ENCODE measurements at places on chromosomes 2 and 18. TPM values are rescaled to one million over a fixed set of nuclear protein-coding genes. Genes with fewer than 3 reads are reported as not detected.
A peak's percentile ranks its signal among the peaks of the same experiment; 100 is the strongest.

GRCh38 chr2:237501892-237502513 lies 15.0 kb downstream of the MLPH start:
- no peak for DNase-seq
- no peaks in the 10 kb centered on the region for H3K36me3 ChIP-seq
- no peaks in the 10 kb centered on the region for H3K27me3 ChIP-seq
- H3K27ac ChIP-seq: no peak overlapping the region
- no peak overlapping the region for H3K4me3 ChIP-seq
- no peaks in the 10 kb centered on the region for H3K4me1 ChIP-seq

The DSC2 gene
- total RNA-seq: 19.8 TPM

The LRP1B gene
- 1.2 TPM for total RNA-seq

- no peak for DNase-seq
- H3K4me3 ChIP-seq: no peak overlapping the region
- H3K36me3 ChIP-seq: no peaks in the 10 kb centered on the region
- H3K27me3 ChIP-seq: no peaks in the 10 kb centered on the region
These were observed 174.3 kb downstream of the RBM43 start for GRCh38 chr2:151087377-151087776.

The PKP4 gene
- total RNA-seq: 243 TPM

GRCh38 chr18:75183973-75184493 lies 24.9 kb downstream of the PTGR3 start:
- no peak overlapping the region for H3K4me3 ChIP-seq
- DNase-seq: no peak
- H3K36me3 ChIP-seq: no peaks in the 10 kb centered on the region
- H3K27ac ChIP-seq: no peak overlapping the region
- H3K27me3 ChIP-seq: no peaks in the 10 kb centered on the region

DNA sequence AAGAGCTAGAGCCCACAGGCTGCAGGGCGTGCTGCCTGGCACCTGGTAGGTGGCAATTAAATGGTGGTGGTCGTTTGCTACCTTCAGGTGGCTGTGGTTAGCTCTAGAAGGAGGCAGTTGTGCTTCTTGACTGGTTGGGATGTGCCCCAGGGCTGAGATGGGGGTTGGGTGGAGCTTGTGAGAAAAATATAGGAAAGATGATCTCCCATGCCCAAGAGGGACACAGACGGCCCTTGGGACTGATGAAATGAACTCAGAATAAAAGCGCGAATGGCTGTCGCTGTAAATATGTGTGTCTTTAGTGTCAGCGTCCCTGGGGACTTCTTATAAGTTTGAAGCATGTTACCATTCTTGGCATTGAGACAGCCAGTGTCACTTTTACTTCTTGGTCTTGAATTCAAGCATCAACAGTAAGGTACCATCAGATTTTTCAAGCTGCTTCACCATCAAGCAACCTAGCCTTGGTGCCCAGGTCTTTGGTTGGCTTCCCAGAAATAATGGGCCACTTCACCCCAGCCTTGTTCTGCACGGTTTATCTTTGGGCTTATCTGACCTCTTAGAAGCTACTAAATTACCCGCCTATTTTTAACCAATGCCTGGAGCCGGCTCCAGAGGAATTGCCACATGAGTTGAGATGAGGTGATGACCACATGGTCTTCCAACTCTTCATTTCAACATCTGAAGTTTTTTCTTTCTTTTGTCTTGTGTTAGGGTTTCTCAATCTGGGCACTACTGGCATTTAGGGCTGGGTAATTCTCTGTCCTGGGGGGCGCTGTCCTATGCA lies 11.9 kb downstream of the LRRFIP1 start:
- DNase-seq: no peak
- no peak overlapping the region for H3K27ac ChIP-seq
- no peaks in the 10 kb centered on the region for H3K36me3 ChIP-seq

DNA sequence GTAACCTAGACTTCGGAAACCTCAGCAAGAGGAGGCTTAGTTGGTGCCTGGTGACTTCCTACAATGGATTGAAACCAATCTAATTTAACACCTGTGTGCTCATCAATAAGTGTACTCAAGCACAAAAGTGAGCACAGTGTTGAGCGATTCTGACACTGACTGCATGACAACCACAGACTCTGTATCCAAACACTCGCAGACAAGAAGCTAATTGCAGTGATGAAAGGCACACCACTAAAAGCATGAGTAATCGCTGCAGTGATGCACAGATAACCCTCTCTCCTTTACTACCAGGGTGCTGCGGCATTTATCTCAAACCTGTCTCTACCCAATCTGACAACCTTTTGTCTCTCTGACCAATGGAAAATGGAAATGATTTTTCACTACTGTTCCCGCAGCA lies 168.1 kb downstream of the AFF3 start:
- no peaks in the 10 kb centered on the region for H3K36me3 ChIP-seq
- H3K4me3 ChIP-seq: no peak overlapping the region
- peaks cover 3% of the 10 kb centered on the region for H3K4me1 ChIP-seq
- no peak overlapping the region for H3K27ac ChIP-seq

The PLCD4 gene
- 11.0 TPM for total RNA-seq

DNA sequence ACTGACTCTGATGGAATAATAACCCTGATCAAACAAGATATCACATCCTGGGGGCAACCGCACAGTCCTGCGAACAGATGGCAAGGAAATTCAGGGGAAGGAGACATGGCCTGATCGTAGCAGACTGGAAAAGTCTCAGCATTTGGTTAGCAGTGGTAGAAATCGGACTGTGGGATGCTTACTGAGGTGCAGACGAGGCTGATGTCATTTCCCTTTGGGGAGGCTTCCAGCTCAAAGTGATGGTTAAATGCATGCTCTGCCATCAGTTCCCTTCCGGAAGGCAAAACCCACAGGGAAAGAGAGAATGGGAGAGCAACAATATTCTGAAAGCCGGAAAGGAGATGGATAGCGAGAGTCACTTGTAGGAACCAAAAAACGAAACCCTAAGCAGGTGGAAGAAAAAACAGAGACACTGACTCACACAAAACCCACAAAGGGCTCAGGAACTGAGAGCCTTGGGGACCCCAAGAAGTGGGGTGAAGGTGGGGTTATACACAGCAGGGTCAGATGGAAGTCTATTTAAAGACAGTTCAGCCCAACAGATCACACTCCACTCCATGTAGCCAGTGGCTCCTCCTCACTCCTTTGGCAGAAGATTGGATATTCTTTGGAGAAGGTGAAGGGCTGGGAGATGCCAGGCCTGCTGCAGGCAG lies 93.1 kb downstream of the INPP5D start:
- DNase-seq: no peak
- no peaks in the 10 kb centered on the region for H3K27me3 ChIP-seq
- no peak overlapping the region for H3K27ac ChIP-seq
- no peaks in the 10 kb centered on the region for H3K4me1 ChIP-seq
- no peak overlapping the region for H3K4me3 ChIP-seq

- H3K4me3 ChIP-seq: no peak overlapping the region
- no peaks in the 10 kb centered on the region for H3K27me3 ChIP-seq
- no peak for DNase-seq
These were observed 47.6 kb upstream of the ARHGAP15 start for GRCh38 chr2:143081616-143082015.

The MYO3B gene
- total RNA-seq: 6.4 TPM

DNA sequence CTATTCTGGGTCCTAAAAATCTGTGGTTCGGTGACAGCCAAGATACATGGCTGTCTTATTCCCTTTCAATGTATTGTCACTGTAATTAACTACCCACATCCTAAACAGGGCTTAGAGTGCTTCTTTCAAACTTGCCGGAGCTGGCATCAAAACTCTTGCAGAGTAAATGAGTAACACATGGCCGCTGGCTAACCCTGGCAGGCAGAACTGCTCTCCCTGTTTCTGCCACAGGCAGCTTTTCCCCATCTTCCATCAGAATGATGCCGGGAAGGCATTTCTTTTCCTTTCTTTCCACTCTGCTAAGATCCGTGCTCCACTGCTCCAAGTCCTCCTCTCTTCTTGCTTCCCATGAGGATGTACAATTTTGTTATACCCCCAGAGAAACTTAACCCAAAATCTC lies 54.8 kb upstream of the PTPRM start:
- H3K4me3 ChIP-seq: no peak overlapping the region
- no peak overlapping the region for H3K27ac ChIP-seq
- H3K36me3 ChIP-seq: no peaks in the 10 kb centered on the region
- DNase-seq: peak; percentile 84

The RFTN2 gene
- 4.0 TPM for total RNA-seq

- peak; percentile 71 for DNase-seq
- H3K27ac ChIP-seq: no peak overlapping the region
- no peak overlapping the region for H3K4me3 ChIP-seq
- no peaks in the 10 kb centered on the region for H3K27me3 ChIP-seq
- H3K4me1 ChIP-seq: peaks cover 17% of the 10 kb centered on the region
- H3K36me3 ChIP-seq: no peaks in the 10 kb centered on the region
These were observed 200.8 kb downstream of the PLCL1 start for GRCh38 chr2:198004921-198005829.

- H3K27ac ChIP-seq: no peak overlapping the region
- no peaks in the 10 kb centered on the region for H3K36me3 ChIP-seq
- H3K4me1 ChIP-seq: no peaks in the 10 kb centered on the region
- DNase-seq: no peak
- H3K27me3 ChIP-seq: no peaks in the 10 kb centered on the region
- no peak overlapping the region for H3K4me3 ChIP-seq
These were observed 172.6 kb upstream of the NRP2 start for GRCh38 chr2:205509655-205510054.

DNA sequence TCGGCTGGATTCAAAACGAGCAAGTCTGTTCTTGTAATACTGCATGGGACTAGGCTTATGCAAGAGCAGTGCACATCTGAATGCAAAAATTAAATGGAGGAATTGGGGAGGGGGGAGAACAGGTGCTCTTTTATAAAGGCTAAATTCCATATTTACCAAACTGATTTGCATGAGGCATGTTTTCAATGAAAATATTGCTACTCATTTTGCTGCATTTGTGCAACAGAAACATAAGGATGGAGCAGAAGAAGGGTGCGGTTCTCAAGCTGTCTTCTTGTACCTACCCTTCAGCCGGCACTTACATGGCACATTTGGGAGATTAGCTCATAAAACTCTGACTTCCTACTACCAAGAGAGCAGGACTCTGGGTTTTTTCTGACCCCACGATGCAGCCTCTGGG lies 256.4 kb downstream of the CDCA7 start:
- no peaks in the 10 kb centered on the region for H3K4me1 ChIP-seq
- no peak for DNase-seq
- H3K4me3 ChIP-seq: no peak overlapping the region

- DNase-seq: no peak
- H3K4me3 ChIP-seq: no peak overlapping the region
- no peaks in the 10 kb centered on the region for H3K4me1 ChIP-seq
These were observed 62.5 kb downstream of the GPR39 start for GRCh38 chr2:132479155-132479554.

- H3K27ac ChIP-seq: no peak overlapping the region
- H3K27me3 ChIP-seq: no peaks in the 10 kb centered on the region
- DNase-seq: no peak
- peaks cover 48% of the 10 kb centered on the region for H3K36me3 ChIP-seq
- H3K4me1 ChIP-seq: no peaks in the 10 kb centered on the region
- no peak overlapping the region for H3K4me3 ChIP-seq
These were observed 10.2 kb downstream of the IAH1 start for GRCh38 chr2:9484533-9484932.

The TOGARAM2 gene
- 0.60 TPM for total RNA-seq

DNA sequence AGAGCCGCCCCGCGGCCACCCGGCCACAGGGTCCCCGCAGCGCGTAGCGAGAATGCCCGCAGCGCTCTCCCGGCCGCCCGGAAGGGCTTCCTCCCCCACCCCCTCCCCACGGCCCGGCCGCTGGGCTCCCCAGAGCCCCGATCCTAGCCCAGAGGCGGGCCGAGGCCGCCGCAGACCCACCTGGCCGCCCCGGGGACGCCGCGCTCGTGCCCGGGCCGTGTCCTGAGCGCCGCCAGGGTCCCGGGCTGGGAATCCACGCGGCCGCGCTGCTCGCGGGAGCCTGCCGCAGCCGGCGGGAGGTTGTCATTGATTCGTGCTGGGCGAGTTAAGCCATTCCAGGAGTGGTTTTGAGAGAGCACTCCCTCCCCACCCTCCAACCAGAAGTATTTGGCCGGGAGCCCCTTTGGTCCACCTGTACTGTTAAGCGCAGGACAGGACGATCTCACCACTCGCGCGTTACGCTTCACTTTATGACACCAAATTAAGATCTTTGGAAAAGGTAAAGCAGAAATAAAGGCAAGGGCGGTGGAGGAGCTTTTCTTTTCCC lies 206.4 kb upstream of the SMAD2 start:
- peaks cover 2% of the 10 kb centered on the region for H3K4me1 ChIP-seq
- H3K4me3 ChIP-seq: peak overlapping the region; percentile 19
- H3K36me3 ChIP-seq: no peaks in the 10 kb centered on the region
- DNase-seq: peak; percentile 50
- H3K27me3 ChIP-seq: no peaks in the 10 kb centered on the region

The CDK15 gene
- total RNA-seq: 2.7 TPM

The PRKD3 gene
- 45.7 TPM for total RNA-seq

GRCh38 chr2:168650781-168651180 lies 151.7 kb upstream of the NOSTRIN start:
- H3K4me1 ChIP-seq: no peaks in the 10 kb centered on the region
- no peak for DNase-seq
- no peak overlapping the region for H3K4me3 ChIP-seq
- no peaks in the 10 kb centered on the region for H3K36me3 ChIP-seq
- no peaks in the 10 kb centered on the region for H3K27me3 ChIP-seq

The RAB17 gene
- total RNA-seq: 59.1 TPM

Data from kidney (tissue), 22 donors.